ENCODE measurements at places on chromosomes 3 and 15. TPM values are rescaled to one million over a fixed set of nuclear protein-coding genes. Genes with fewer than 3 reads are reported as not detected.

GRCh38 chr3:139770577-139770976, 92.8 kb upstream of the NMNAT3 start:
- no peaks in the 10 kb centered on the region for H3K36me3 ChIP-seq
- H3K4me1 ChIP-seq: no peaks in the 10 kb centered on the region
- no peak for DNase-seq

DNA sequence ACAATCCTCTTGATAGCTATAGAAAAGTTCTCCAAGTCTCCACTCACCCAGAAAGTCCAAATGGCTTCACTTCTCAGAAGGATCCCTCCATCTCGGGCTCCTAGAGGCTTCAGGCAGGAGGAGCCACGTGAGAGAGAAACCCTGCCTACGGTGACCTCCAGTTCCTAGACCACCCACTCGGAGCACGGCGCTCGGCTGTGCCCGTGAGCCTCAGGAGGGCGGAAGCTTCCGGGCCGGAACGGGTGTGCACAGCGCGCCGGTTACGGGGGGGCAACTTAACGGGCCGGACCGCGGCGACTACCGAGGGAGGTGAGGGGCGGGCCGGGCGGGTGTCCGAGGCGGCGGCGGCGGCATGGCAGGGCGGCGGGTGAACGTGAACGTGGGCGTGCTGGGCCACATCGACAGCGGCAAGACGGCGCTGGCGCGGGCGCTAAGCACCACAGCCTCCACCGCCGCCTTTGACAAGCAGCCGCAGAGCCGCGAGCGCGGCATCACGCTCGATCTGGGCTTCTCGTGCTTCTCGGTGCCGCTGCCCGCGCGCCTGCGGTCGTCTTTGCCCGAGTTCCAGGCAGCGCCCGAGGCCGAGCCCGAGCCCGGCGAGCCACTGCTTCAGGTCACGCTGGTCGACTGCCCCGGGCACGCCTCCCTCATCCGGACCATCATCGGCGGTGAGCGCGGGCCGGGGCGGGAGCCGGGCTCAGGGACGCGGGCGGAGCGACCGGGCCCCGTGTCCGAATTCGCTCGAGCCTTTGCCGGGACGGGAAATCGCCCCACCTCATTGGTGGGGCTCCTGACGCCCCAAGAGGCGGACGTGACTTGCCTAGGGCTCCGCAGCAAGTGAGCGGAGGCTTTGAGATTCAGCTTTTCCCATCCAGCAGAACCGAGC, at the start of gene EEFSEC:
EEFSEC (plus strand) TSS at position 326 of the 886 bp plus-strand sequence; CDS start at position 353, 27 bp downstream.
- H3K4me1 ChIP-seq: peaks cover 9% of the 10 kb centered on the region
- peak within 1 kb of the TSS; percentile 80 for H3K27ac ChIP-seq
- DNase-seq: peak; percentile 89

DNA sequence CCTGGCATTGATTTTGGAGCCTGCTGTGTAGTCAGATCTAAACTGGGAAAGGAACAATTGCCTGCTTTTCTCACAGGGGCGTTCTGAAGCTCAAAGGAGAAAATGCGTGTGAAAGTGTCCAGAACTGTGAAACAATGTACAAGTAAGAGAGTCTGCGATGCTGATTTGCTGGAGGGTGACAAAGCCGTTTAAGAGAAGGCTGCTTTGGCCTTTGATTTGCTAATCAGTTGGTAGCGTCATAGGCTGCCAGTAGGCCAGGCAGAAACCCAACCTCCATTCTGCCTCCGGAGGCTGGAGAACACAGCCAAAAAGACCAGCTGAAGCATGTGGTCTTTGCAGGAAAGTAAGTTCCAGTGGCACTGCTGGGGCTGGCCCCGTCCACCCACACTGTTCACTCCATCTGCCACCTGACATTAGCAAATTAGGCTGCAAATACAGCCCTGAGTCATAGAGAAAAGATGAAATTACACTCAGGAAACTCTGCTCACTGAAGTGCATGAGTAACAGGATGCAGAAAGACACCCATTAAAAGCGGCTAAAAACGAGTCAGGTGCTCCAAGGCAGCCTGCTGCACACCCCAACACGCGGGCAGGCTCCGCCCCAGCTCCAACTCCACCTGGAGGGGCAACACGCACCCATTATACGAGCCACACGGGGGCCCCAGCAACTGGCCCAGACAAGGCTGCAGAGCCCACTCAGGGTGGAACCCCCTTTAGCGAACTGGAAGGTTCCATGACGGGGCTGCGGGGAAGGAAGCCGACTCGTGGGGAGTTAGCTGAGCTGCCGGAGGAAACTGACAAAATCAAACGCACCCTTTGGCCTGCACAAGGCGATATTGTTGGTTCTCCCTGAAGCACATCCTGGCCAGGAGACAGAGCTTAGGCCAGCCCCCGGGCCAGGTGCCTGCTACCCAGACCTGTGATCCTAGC, 31.6 kb downstream of the ZDHHC19 start:
- no peaks in the 10 kb centered on the region for H3K36me3 ChIP-seq
- no peak overlapping the region for H3K4me3 ChIP-seq
- no peaks in the 10 kb centered on the region for H3K27me3 ChIP-seq
- peaks cover 4% of the 10 kb centered on the region for H3K4me1 ChIP-seq
- H3K27ac ChIP-seq: no peak overlapping the region

- DNase-seq: no peak
- H3K27ac ChIP-seq: no peak overlapping the region
- H3K36me3 ChIP-seq: no peaks in the 10 kb centered on the region
Observed at GRCh38 chr15:67601073-67601472, 58.6 kb downstream of the MAP2K5 start.

DNA sequence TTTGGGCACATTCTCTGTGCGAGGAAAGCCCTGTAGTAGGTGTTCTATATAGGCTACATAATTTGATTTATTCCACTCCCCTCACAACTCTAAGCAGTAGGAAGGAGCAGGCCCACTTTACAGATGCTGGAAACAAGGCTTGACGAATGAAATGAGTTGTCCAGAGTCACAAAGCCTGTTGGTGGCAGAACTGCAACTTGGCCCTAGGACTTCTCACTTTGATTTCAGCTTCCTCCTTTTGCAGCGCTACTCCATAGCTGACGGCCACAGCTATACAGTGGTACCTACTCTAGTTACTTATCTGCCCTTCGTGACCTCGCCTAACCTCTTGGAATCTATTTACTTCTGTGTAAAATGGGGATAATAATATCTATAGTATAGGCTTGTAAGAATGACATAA, 2.5 kb upstream of the IRAK2 start:
- H3K36me3 ChIP-seq: no peaks in the 10 kb centered on the region
- no peak for DNase-seq
- H3K4me3 ChIP-seq: no peak overlapping the region
- no peaks in the 10 kb centered on the region for H3K27me3 ChIP-seq
- H3K27ac ChIP-seq: no peak overlapping the region
- 0 out of 2 replicates have a peak, but pooled peaks cover 4% of the 10 kb centered on the region for H3K4me1 ChIP-seq

- no peak overlapping the region for H3K4me3 ChIP-seq
- DNase-seq: no peak
- peaks cover 36% of the 10 kb centered on the region for H3K4me1 ChIP-seq
- H3K27ac ChIP-seq: peak overlapping the region; percentile 49
- H3K36me3 ChIP-seq: no peaks in the 10 kb centered on the region
Observed at GRCh38 chr3:195102609-195103467, 168.1 kb downstream of the XXYLT1 start.

GRCh38 chr3:179081885-179082284, 10.3 kb upstream of the ZMAT3 start:
- no peak for DNase-seq
- no peaks in the 10 kb centered on the region for H3K36me3 ChIP-seq
- no peak overlapping the region for H3K4me3 ChIP-seq
- no peak overlapping the region for H3K27ac ChIP-seq

DNA sequence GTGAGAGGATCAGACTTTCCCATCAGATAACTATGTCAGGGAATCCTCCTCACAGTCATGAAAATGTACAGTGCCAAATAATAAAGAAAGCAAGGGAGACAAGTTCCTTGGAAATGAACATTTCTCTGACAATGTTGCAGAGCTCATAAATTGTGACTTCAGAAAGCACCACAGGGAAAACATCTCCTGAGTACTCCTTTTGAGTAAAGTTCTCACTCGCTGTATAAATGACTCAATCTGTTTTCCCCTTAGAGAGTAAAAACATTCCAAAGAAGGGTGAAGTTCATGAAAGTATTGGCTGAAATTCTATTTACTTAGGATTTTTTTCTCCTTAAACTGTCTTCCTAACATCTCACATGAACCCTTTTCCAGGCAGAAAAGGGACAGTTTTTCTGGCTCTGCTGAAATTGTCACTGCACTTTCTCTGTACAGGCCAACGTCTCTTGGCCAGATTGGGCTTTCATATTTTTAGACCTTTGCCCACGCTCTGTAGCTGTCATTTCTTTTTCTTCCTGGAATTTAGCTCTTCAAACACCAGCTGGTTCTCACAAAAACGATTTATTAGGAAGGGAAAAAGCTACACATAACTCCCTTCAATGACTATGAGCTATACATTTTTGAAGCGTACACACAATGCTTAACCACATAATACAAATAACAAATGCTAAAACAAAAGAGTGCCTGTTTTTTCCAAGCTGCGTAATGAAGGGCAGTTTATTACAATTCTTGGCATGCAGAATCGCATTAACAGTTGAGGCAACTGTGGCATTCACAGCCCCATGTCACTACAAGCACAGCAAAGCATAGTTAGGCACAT, 216.1 kb downstream of the ATP8B4 start:
- no peak overlapping the region for H3K27ac ChIP-seq
- no peak overlapping the region for H3K4me3 ChIP-seq
- no peak for DNase-seq
- H3K4me1 ChIP-seq: no peaks in the 10 kb centered on the region

- H3K27ac ChIP-seq: no peak overlapping the region
- H3K36me3 ChIP-seq: no peaks in the 10 kb centered on the region
- H3K4me1 ChIP-seq: peaks cover 14% of the 10 kb centered on the region
- peak; percentile 52 for DNase-seq
- no peak overlapping the region for H3K4me3 ChIP-seq
Observed at GRCh38 chr3:9088441-9089353, 125.4 kb upstream of the RAD18 start.

DNA sequence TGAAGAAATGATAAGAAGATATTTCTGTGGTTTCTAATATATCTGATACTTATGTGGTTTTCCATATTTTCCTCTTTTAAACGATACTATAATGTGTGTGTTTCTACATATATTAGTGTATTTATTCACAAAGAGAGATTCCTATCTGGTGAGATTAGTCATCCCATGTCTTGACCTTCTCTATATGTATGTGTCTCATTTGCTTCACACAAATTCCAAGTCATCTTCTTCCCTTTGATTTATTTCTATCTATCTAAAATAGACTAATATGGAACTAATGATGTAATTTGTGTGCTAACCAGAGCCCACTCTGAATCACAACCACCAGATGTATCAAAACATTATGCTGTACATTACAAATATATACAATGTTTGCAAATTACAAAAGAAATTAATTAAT, 154.7 kb upstream of the KCNMB2 start:
- no peak overlapping the region for H3K4me3 ChIP-seq
- no peak for DNase-seq
- H3K4me1 ChIP-seq: peaks cover 26% of the 10 kb centered on the region
- no peaks in the 10 kb centered on the region for H3K36me3 ChIP-seq

DNA sequence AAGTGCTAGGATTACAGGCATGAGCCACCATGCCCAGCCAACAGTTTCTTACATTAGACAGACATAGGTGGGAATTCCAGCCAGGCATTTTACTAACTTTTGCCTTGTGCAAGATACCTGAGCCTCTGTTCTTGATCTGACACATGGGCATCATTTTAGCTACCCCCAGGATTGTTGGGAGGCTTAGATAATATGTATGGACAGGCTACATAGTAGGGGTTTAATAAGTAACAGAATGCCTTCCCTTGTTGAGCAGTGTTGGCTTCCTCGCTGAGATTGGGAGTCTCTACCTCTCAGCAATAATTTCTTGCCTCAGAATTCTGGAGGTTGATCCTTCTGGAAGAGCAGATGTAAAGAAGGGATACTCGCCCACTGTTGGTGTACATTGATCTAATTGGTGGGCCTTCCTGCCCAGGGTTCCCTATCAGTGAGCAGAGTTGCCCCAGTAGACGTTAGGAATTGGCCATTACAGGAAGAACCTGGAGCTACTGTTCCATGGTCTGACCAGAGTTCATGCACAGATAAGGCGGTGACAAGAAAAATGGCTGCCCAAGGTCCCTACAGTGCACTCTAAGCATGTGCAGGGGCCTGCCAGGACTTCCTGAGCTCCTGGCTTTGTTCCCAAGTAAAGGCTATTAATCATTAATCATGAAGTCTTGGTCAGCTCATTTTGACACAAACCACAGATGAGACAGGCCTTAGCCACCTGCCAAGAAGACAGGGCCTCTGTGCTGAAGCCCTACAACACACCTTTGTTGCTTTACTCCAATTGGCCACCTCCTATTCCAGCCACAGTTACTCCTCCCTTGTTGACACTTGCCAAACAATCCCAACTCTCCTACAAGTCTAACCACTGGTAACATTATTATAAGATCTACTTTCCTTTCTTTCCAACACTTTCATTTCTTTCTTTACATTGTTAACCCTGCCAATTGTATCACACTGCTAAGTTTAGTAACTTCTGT, 5.0 kb upstream of the IL17RE start:
- H3K4me3 ChIP-seq: no peak overlapping the region
- peak overlapping the region; percentile 84 for H3K27ac ChIP-seq
- DNase-seq: peak; percentile 84
- no peaks in the 10 kb centered on the region for H3K27me3 ChIP-seq
- H3K4me1 ChIP-seq: peaks cover 64% of the 10 kb centered on the region

GRCh38 chr15:90389513-90389912, 1.5 kb downstream of the IQGAP1 start:
- H3K36me3 ChIP-seq: no peaks in the 10 kb centered on the region
- peaks cover 35% of the 10 kb centered on the region for H3K4me1 ChIP-seq
- peak overlapping the region; percentile 94 for H3K4me3 ChIP-seq
- H3K27ac ChIP-seq: peak overlapping the region; percentile 77
- no peaks in the 10 kb centered on the region for H3K27me3 ChIP-seq
- DNase-seq: no peak

DNA sequence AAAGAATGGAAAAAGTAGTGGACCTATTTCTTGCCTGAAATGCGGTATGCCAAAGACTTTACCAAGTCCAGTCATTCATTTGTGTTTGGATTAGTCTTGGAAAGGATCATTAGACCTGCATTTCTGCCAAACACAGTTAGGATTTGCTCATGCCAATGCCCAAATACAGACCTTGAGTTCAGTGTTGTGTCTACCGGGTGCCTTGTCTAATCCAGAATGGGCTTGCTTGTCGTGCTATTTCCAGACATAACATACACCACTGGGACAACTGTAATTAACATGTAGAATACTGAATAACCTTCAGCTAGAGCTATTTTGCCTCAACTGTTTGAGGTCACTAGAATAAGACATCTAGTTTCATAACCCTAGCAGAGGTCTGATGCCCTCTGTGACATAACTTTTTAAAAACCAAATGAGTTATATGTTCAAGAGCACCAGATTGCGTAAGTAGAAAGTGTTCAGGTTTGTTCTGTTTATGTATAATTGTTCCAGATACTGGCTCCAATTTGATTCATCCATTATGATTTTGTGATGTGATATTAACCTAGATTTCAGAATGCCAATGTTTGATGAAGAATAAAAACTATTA, 145.3 kb upstream of the DPH6 start:
- H3K36me3 ChIP-seq: no peaks in the 10 kb centered on the region
- no peaks in the 10 kb centered on the region for H3K27me3 ChIP-seq
- H3K4me1 ChIP-seq: peaks cover 34% of the 10 kb centered on the region
- no peak overlapping the region for H3K4me3 ChIP-seq
- no peak overlapping the region for H3K27ac ChIP-seq

The AGBL1 gene
- not detected for total RNA-seq

The CCDC39 gene
- total RNA-seq: not detected

The TRPM1 gene
- total RNA-seq: not detected

The TPRG1 gene
- 1.5 TPM for total RNA-seq

The GOLGA6L7 gene
- not detected for total RNA-seq

The LEKR1 gene
- total RNA-seq: 1.6 TPM

The PLA2G4E gene
- 1.4 TPM for total RNA-seq

The PAQR5 gene
- 3.4 TPM for total RNA-seq

The OR5AC2 gene
- total RNA-seq: not detected

The UROC1 gene
- not detected for total RNA-seq

The VPS8 gene
- total RNA-seq: 44.7 TPM

The TMC3 gene
- not detected for total RNA-seq

The EPHA3 gene
- total RNA-seq: not detected

The KCNAB1 gene
- 0.44 TPM for total RNA-seq

The KY gene
- total RNA-seq: not detected

The CAMKV gene
- total RNA-seq: 15.6 TPM
